ENCODE measurements at places on chromosomes 11 and 22. TPM values are rescaled to one million over a fixed set of nuclear protein-coding genes. Genes with fewer than 3 reads are reported as not detected.

TXNRD2 gene
- 15.2 TPM for polyA plus RNA-seq

PDGFB gene
- 5.8 TPM for polyA plus RNA-seq

MMP1 gene
- not detected for polyA plus RNA-seq

PEX26 gene
- 3.8 TPM for polyA plus RNA-seq

GRCh38 chr11:121936781-121937447, 179.1 kb downstream of the BLID start:
- no peak overlapping the region for H3K4me3 ChIP-seq
- H3K27ac ChIP-seq = no peak overlapping the region
- no peaks in the 10 kb centered on the region for H3K27me3 ChIP-seq
- no peak for DNase-seq
- no peaks in the 10 kb centered on the region for H3K4me1 ChIP-seq
- no peaks in the 10 kb centered on the region for H3K36me3 ChIP-seq

MMP13 gene
- not detected for polyA plus RNA-seq

Data from naive thymus-derived CD4-positive, alpha-beta T cell (primary cell).